M059J (cell line): ENCODE measurements at places on chromosomes 13 and 19. TPM values are rescaled to one million over a fixed set of nuclear protein-coding genes. Genes with fewer than 3 reads are reported as not detected.

- DNase-seq: peak; percentile 64
These were observed 655 bp upstream of the S1PR5 start for GRCh38 chr19:10517760-10518443.

The FBN3 gene
- total RNA-seq: not detected in 2 replicates

DNA sequence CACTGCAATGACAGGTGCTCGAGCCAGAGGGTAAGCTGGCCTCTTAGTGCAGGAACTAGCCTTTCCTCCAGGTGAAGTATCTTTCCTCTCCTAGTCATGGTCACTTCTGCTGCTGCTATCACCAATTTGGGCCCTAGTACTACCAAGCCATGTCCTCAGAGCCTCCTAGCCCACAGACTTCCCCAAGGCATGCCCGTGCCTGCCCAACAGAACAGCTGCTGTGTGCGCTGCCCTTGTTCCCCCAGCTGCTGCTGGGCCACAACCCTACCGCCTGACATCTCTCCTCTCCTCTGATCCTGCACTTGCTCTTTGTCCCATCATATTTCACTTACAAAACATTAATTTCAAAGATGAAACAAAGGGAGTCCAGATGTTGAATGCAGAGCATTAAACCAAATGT is 168.5 kb upstream of the FREM2 start:
- DNase-seq: no peak

The SERTM1 gene
- total RNA-seq: not detected in 2 replicates

- no peak for DNase-seq
These were observed 375.4 kb upstream of the ZNF507 start for GRCh38 chr19:31970027-31970461.

DNA sequence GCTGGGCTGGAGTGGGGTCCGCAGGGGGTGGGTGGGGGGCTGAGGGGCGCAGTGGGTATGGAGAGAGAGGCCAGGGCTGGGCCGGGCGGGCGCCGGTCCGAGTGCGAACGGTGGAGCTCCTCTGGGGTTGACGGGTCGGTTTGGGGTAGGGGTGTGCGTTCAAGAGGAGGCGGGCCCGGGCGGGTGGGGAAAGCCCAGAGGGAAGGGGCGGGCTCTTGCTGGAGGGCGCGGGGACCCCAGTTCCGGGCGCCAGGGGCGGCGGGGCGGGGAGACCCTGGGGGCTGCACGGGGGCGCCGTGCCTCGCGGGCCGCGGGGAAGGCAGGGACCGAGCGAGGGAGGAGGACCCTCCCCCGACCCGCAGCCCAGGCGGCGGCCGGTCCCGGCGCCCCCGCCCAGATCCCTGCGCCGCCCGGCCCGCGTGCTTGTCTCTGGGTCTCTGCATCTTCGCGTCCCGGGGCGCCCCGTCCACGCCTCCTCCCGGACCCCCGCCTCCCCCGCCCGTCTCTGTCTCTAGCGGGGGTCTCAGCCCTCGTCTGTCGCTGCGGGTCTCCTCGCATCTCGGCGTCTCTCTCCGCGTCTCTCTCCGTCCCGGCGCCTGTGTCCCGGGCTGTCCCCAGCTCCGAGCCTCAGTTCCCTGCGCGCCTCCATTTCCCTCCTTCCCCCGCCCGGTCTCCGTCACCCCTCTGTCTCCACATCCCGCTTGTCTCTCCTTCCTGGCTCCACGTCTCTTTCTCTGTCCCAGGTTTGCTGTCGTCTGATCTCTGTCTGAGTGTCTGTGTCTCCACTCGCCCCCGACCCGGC is 8.3 kb upstream of the SHISA7 start:
- DNase-seq: no peak

- no peak for DNase-seq
These were observed 33.6 kb downstream of the ERICH4 start for GRCh38 chr19:41476583-41476982.
